Activated CD4-positive, alpha-beta T cell treated with anti-CD3 and anti-CD28 coated beads for 36 hours (primary cell): ENCODE measurements at places on chromosomes 7 and 10.

DNA sequence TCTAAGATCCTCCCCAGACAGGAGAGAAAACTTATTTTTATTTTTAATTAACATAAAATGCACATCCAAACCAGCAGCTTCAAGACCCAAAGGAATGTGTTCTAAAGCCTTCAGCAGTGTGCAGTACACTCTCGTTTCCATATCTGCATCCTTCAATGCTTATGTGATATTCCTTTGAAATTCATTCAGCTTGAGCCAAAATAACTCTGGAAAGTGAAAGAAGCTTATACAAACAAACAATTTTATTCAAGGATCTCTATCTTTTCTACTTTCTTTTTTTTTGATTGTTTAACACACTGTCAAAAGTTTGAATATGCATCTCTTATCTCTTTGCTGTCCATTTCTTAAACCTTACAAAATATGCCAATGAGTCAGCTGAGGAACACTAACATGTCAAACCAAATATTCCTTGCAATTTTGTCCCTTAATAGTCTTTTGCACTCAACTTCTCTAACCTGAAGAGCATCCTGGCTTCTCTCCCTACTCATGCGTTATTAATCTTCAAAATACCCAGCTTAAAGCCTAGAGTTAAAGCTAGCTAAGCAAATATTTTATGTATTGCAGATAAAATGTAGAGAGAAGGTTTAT, 124.3 kb downstream of the THSD7A start:
- H3K4me1 ChIP-seq: no peaks in the 10 kb centered on the region
- no peak overlapping the region for H3K27ac ChIP-seq
- DNase-seq: no peak
- H3K27me3 ChIP-seq: no peaks in the 10 kb centered on the region
- H3K4me3 ChIP-seq: no peak overlapping the region

- H3K27ac ChIP-seq: no peak overlapping the region
- H3K27me3 ChIP-seq: no peaks in the 10 kb centered on the region
- H3K4me3 ChIP-seq: no peak overlapping the region
- no peak for DNase-seq
- no peaks in the 10 kb centered on the region for H3K36me3 ChIP-seq
Measured at GRCh38 chr10:93749218-93749799, 8.4 kb upstream of the LGI1 start.

DNA sequence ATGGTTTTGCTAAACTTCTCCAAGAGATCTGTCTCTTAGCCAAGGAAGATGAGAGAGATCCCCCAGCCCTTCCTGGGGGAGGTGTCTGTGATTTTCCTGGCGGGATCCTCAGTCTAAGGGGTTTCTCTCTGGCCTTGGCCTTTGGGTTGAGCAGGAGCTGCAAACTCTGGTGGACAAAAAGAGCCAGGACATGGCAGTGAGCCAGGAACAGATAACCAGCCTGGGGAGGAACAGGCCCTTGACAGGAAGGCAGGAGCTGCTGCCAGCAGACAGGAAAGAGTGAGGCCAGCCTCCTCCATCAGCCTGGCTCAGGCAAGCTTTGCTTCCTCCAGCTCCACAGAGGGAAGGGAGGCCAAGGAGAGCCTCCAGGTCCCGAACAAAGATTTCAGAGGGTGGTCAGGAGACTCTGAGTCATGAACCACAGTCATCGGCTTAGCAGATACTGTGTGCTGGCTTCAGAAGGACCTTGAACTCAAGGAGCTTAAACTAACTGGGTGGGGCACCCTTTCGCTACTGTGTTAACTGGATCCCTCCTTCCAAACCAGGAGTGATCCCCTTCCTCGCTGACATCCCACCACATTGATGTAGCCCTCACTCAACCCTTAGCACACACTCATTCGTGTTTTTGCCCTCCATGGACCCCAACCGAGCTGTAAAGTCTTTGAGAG, 34.7 kb downstream of the DDIT4 start:
- H3K27ac ChIP-seq: peak overlapping the region; percentile 89
- peaks cover 74% of the 10 kb centered on the region for H3K4me1 ChIP-seq
- no peaks in the 10 kb centered on the region for H3K27me3 ChIP-seq
- no peaks in the 10 kb centered on the region for H3K36me3 ChIP-seq
- H3K4me3 ChIP-seq: peak overlapping the region; percentile 9

DNA sequence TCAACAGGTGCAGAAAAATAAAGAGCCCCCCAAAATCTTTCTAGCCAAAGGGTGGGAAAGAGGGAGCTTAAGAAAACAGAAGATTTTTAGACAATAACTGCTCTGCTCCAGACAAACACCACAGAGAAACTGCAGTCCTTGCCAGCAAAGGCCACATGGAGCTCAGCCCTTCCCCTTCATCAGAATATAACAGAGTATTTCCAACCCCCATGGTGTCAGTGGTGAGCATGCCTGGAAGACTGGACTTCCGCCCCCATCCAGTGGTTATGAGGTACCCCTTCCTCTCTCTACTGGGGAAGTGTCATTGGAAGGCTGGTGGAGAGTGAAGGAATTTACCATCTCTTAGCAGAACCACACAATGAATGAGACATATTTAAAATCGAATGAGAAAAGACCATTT, 1007.3 kb upstream of the CELF2 start:
- H3K36me3 ChIP-seq: no peaks in the 10 kb centered on the region
- no peak overlapping the region for H3K4me3 ChIP-seq
- no peaks in the 10 kb centered on the region for H3K4me1 ChIP-seq
- DNase-seq: no peak
- H3K27me3 ChIP-seq: peaks cover 4% of the 10 kb centered on the region

DNA sequence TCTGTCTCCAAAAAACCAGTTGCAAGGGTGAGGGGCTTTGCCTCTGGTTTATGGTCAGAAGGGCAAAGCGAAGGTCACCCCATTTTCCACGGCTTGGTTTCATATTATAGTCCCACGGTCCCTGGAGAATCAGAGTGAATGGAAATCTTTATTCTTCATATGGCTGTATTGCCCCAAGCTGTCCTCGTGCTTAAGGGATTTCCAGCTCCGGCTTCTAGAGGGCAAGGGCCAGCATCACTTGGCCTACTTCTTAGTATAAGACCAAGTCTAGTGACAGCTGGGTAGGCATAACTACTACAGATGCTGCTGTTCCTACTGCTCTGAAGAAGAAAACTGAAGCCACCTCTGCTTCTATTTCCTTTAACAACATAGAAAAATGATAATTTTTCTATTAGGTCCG, 63.2 kb downstream of the PARP12 start:
- H3K27ac ChIP-seq: no peak overlapping the region
- no peaks in the 10 kb centered on the region for H3K36me3 ChIP-seq
- no peak for DNase-seq

DNA sequence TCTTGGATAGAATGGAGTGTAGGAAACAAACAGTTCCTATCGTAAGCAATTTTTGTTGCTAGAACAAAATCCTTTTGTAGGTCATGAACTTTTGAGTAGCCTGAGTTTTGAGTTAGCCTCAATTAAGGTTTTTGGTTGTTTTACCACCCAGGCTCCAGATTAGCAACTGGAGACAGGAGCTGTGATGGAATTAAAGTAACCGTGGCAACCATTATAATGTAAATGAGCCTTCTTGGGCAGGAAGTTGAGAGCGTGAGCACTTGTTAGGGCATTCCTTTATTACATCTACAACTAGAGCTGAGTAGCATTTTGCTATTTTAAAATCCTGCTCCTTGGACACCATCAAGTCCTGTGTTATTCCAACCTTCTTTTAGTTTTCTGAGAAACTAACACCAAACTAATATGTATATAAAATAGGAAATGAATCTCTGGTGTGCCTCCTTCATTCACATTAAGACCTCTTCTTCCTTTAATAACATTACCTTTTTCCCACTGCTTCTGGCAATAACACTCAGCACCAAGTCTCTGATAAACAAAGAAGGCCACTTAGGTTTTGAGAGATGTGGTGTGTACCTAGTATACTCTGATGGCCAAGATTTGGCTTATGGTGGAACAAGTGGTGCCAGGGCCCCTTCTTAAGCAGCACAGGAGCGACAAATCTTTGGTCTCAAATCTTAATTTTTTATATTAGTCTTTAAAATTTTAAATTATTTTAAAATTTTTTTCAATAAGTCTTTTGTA, 34.0 kb downstream of the AHCYL2 start:
- peaks cover 30% of the 10 kb centered on the region for H3K4me1 ChIP-seq
- H3K36me3 ChIP-seq: no peaks in the 10 kb centered on the region
- no peaks in the 10 kb centered on the region for H3K27me3 ChIP-seq
- no peak for DNase-seq

DNA sequence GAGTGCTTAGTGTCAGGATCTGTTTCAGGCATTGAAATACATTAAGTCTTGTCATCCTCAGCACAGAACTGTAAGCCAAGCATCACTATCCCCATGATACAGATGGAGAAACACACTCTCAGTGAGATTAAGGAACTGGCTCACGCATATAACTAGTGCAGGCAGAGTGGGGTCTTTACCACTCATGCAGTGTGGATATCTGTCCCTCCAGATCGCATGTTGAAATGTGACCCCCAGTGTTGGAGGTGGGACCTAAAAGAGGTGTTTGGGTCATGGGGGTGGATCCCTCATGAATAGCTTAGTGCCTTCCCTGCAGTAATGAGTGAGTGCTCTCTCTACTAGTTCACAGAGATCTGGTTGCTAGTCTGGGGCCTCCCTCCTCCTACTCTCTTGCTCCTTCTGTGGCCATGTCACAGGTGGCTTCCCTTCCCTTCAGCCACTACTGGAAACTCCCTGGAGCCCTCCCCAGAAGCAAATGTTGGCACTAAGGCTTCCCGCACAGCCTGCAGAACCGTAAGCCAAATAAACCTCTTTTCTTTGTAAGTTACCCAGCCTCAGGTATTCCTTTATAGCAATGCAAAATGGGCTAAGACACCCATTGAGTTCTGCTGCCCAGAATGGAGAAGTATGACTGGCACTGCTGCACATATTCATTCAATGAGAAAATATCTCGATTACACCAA, 31.8 kb upstream of the MSMB start:
- H3K4me1 ChIP-seq: peaks cover 31% of the 10 kb centered on the region
- DNase-seq: no peak
- no peak overlapping the region for H3K4me3 ChIP-seq

GRCh38 chr10:103626178-103626577, 132.7 kb downstream of the NEURL1 start:
- no peak for DNase-seq
- no peaks in the 10 kb centered on the region for H3K4me1 ChIP-seq
- H3K36me3 ChIP-seq: no peaks in the 10 kb centered on the region
- H3K27ac ChIP-seq: no peak overlapping the region

GRCh38 chr7:16266877-16267276, 154.5 kb downstream of the CRPPA start:
- no peaks in the 10 kb centered on the region for H3K27me3 ChIP-seq
- no peak overlapping the region for H3K27ac ChIP-seq
- DNase-seq: no peak
- H3K4me1 ChIP-seq: no peaks in the 10 kb centered on the region
- H3K4me3 ChIP-seq: no peak overlapping the region
- no peaks in the 10 kb centered on the region for H3K36me3 ChIP-seq

GRCh38 chr10:5387169-5387568, 17.5 kb downstream of the TUBAL3 start:
- H3K27me3 ChIP-seq: peaks cover 4% of the 10 kb centered on the region
- no peak overlapping the region for H3K4me3 ChIP-seq
- no peaks in the 10 kb centered on the region for H3K4me1 ChIP-seq
- H3K36me3 ChIP-seq: no peaks in the 10 kb centered on the region
- H3K27ac ChIP-seq: no peak overlapping the region

DNA sequence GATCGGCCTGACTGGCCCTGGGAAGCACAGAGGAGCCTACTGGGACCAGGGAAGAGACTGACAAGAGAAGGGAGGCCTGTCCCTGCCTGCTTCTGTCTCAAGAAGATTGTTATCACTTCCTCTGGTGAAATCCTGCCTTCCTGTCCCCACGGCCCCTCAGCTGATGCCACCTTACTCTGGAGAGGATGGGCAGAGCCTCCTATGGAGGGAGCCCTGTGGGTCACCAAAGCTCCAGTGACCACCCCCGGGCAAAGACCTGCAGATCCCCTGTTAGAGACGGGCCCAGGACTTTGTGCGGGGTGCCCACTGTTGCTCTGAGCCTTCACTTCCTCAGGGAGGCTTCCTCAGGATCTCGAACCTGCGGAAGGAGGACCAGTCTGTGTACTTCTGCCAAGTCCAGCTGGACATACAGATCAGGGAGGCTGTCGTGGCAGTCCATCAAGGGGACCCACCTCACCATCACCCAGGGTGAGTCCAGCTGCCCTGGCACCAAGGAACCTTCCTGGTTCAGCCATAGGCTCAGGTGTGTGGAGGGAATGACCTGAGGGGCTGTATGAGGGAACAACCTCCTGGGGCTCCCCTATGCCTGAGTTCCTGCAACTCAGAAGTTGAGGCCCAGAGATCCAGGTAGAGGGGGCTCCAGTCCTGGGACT, 1.4 kb upstream of the PILRB start:
- H3K36me3 ChIP-seq: peaks cover 48% of the 10 kb centered on the region
- H3K4me1 ChIP-seq: peaks cover 13% of the 10 kb centered on the region
- DNase-seq: no peak
- H3K27me3 ChIP-seq: no peaks in the 10 kb centered on the region
- no peak overlapping the region for H3K4me3 ChIP-seq
